Breast epithelium (tissue), 4 donors: ENCODE measurements at places on chromosomes 16 and 17. TPM values are rescaled to one million over a fixed set of nuclear protein-coding genes. Genes with fewer than 3 reads are reported as not detected.

GRCh38 chr17:27554152-27554551, 76.8 kb upstream of the LGALS9 start:
- H3K4me3 ChIP-seq = no peak overlapping the region
- peaks cover 7% of the 10 kb centered on the region for H3K4me1 ChIP-seq
- H3K36me3 ChIP-seq = no peaks in the 10 kb centered on the region
- DNase-seq = no peak
- H3K27me3 ChIP-seq = no peaks in the 10 kb centered on the region

DNA sequence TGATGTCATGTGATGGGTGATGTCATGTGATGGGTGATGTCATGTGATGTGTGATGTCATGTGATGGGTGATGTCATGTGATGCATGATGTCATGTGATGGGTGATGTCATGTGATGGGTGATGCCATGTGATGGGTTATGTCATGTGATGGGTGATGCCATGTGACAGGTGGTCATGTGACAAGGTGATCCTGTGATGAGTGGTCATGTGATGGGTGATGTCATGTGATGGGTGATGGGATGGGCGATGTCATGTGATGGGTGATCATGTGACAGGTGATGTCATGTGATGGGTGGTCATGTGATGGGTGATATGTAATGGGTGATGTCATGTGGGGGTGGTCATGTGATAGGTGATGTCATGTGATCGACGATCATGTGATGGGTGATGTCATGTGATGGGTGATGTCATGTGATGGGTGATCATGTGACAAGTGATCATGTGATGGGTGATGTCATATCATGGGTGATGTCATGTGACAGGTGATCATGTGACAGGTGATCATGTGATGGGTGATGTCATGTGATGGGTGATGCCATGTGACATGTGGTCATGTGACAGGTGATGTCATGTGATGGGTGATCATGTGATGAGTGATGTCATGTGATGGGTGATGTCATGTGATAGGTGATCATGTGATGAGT, 17.2 kb downstream of the CD300LB start:
- H3K36me3 ChIP-seq = no peaks in the 10 kb centered on the region
- no peaks in the 10 kb centered on the region for H3K27me3 ChIP-seq
- peak; percentile 35 for DNase-seq
- no peak overlapping the region for H3K27ac ChIP-seq

DNA sequence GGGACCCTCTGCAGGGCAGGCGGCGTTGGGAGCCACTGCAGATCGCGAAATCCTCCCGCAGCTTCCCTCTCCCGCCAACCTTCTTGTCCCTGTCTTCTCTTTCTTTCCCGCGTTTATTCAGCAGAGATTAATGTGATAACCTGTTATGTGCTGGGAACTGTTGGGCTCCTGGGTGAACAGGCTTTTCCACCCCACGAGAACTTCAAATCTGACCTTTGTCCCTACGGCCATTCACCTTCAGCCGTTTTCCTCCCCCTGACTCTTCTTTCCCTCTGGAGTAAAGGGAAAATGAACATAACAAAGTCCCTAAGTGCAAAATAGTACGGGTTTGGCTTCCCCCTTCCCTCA, 15.2 kb upstream of the KPNA2 start:
- H3K27ac ChIP-seq = peak overlapping the region; percentile 87
- H3K4me1 ChIP-seq = no peaks in the 10 kb centered on the region
- no peaks in the 10 kb centered on the region for H3K36me3 ChIP-seq
- peak overlapping the region; percentile 65 for H3K4me3 ChIP-seq
- no peak for DNase-seq

DNA sequence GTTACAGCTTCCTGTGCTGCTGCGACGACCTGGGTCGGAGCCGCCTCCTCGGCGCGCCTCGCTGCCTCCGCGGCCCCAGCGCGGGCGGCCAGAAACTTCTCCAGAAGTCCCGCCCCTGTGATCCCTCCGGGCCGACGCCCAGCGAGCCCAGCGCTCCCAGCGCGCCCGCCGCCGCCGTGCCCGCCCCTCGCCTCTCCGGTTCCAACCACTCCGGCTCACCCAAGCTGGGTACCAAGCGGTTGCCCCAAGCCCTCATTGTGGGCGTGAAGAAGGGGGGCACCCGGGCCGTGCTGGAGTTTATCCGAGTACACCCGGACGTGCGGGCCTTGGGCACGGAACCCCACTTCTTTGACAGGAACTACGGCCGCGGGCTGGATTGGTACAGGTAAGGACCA, 746 bp downstream of the HS3ST2 start:
- H3K27me3 ChIP-seq = peaks cover 56% of the 10 kb centered on the region
- no peak overlapping the region for H3K27ac ChIP-seq
- no peaks in the 10 kb centered on the region for H3K4me1 ChIP-seq
- H3K36me3 ChIP-seq = no peaks in the 10 kb centered on the region
- peak overlapping the region; percentile 46 for H3K4me3 ChIP-seq
- no peak for DNase-seq

- no peak for DNase-seq
- no peak overlapping the region for H3K27ac ChIP-seq
- no peaks in the 10 kb centered on the region for H3K36me3 ChIP-seq
- no peak overlapping the region for H3K4me3 ChIP-seq
- H3K4me1 ChIP-seq = no peaks in the 10 kb centered on the region
- no peaks in the 10 kb centered on the region for H3K27me3 ChIP-seq
These were observed 12.7 kb downstream of the TERF2IP start for GRCh38 chr16:75660321-75660720.

DNA sequence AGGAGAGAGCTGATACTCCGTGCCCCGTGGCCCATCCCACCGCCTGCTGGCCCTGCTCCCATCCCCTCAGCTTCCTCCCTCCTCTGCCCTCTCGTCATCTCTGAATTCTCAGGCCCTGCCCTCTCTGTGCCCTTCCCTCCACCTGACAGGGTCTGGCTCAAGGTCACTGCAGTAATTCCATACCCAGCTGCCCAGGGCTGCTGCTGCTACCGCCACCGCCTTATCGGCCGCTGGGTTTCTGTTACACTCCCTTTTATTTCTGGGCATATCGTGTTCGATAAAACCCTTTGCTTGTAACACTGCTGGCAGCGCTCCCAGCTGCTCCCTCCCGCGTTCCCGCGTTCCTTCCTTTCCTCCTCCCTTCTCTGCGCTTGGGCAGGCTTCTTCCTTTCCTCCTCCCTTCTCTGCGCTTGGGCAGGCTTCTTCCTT, 1.2 kb downstream of the EPN3 start:
- H3K4me1 ChIP-seq = peaks cover 27% of the 10 kb centered on the region
- H3K27me3 ChIP-seq = peaks cover 4% of the 10 kb centered on the region
- no peaks in the 10 kb centered on the region for H3K36me3 ChIP-seq

GRCh38 chr16:57682809-57683635, 11.6 kb upstream of the DRC7 start:
- no peaks in the 10 kb centered on the region for H3K36me3 ChIP-seq
- no peak overlapping the region for H3K4me3 ChIP-seq
- H3K27me3 ChIP-seq = no peaks in the 10 kb centered on the region
- no peak overlapping the region for H3K27ac ChIP-seq

- H3K4me3 ChIP-seq = no peak overlapping the region
- peak; percentile 70 for DNase-seq
- peaks cover 5% of the 10 kb centered on the region for H3K36me3 ChIP-seq
- no peaks in the 10 kb centered on the region for H3K27me3 ChIP-seq
These were observed 72.2 kb downstream of the ZNF778 start for GRCh38 chr16:89289428-89290395.

ENPP7 gene
- total RNA-seq = not detected

POLR2C gene
- 119 TPM for total RNA-seq

IL21R gene
- 0.33 TPM for total RNA-seq

AANAT gene
- not detected for total RNA-seq

STXBP4 gene
- total RNA-seq = 20.2 TPM
